ENCODE measurements at places on chromosomes 1 and 21.

GRCh38 chr1:39902460-39902807 lies 717 bp upstream of the MYCL start:
- DNase-seq, result no peak

- peak; percentile 89 for DNase-seq
Observed at GRCh38 chr1:156726549-156727226, 1.6 kb upstream of the METTL25B start.

DNA sequence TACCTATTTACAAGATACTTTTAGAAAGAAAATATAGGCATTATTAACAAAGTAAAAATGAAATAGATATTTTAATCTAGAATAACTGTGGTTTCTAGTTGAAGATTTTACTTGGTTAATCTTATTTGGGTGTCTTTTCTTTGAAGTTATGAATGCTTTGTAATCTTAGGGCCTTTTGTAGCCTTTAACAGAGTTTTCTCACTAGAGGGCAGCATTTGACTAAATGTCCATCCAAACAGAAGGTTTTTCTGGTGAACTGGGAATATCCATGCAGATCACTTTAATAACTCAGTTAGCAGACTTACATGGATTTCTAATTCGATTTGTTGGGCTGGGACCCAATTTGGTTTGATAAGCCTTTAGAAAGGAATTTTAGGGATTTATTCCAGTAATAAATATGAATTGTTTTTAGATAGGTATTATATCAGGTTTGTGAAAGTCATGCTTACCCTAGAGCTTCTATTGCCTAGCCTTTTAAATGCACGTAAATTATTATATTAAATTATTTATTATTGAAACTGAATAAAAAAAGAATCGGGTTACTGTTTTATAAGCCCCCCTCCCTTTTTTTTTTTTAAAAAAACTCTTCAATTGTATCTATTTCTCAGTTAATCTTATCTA lies 119.7 kb downstream of the ZNF326 start:
- DNase-seq, result no peak

DNA sequence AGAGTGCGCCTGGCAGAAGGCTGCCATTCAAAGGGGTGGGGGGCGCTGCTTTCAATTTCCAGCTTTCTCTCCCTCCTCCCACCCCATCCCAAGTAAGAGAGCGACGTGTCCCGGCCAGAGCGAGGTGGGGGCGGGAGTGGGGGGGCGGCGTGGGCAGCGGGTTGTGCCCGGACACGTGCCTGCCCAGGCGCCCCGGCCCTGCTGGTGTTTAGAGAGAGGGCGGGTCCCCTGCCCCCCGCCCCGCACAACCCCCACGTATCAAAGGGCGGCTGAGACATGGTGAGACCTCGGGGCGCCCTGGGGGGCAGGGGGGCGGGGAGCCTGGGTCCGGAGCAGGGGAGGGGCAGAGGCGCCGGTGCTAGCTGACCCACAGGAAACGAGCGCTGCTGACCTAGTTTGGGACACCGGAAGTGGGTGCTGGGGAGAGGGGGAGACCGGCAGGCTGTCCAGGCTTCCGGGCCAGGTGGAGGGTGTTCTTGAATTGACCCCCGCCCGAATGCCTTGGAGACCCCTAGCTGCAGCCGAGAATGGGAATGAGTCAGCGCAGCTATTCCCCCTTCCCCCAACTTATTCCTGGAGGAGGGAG lies 1.3 kb downstream of the ZBTB7B start:
- DNase-seq, result peak; percentile 81

DNA sequence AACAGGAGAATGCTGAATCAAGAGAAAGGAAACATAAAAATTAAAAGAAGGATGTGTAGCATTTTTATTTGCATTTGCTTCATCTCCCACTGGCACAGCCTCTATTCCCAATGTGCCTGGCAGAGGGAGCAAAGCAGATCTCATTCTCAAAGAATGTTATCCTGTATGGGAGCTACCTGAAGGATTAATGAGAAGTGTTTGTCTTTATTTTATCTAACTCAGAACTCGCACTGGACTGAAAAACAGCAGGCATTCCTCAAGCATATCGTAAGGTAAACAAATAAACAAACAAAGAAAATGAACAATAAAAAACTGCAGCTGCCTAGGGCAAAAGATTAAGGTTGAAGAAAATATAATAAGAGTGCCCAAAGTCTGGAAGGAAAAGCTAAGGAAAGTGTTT lies 12.7 kb upstream of the COL11A1 start:
- DNase-seq, result no peak

GRCh38 chr1:79259390-79260336 lies 253.1 kb upstream of the ADGRL4 start:
- no peak for DNase-seq

GRCh38 chr1:84973498-84974334 lies 23.2 kb downstream of the MCOLN2 start:
- DNase-seq, result no peak

GRCh38 chr1:22309572-22309971 lies 142.1 kb upstream of the ZBTB40 start:
- DNase-seq, result no peak

DNA sequence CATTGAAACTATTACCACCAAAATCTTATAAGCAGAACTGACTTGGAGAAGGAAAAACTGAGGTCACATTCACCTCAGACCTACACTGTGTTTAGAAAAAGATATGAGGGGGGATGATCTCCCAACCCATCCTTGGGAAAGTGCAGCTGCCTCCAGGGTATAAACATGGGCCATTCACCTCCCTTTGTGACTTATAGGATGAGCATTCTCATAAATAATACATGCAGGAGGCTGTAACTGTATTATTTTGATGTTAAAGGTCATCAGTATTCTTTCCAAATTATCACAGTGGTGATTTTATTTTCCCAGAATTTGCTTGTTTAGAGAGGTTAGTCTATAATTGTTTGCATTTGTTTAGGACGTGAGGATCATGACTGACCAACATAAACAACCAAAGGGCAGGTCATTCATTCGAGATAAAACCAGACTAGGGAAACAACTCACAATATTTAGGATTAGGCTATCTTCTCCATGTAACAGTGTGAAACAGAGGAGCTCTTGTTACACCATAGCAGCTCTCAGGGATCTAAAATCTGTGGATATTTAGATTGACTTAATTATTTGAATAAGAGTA lies 109.2 kb upstream of the NR5A2 start:
- DNase-seq, result no peak

All from endodermal cell (in vitro differentiated cells).